ENCODE measurements at places on chromosomes 7 and 10.

- no peak for DNase-seq
Measured at GRCh38 chr10:6385665-6386064, 182.9 kb downstream of the PFKFB3 start.

DNA sequence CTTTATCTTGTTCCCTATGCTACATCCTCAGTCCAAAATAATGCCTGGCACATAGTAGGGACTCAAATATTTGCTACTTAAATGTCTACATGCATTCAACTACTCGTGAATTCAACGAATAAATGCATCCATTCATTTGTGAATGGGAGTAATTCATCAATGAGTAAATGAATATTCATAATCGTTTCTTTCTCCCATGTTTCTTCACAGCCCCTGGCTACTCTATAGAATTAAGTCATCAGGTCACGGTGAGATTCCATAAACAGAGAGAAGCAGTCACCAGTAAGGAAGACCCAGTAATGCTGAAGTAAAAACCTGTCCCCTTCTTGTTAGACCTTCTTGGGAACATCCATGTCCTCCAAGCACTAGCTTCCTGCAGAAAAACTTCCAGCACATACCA, 48.4 kb downstream of the ATE1 start:
- DNase-seq, result no peak

DNA sequence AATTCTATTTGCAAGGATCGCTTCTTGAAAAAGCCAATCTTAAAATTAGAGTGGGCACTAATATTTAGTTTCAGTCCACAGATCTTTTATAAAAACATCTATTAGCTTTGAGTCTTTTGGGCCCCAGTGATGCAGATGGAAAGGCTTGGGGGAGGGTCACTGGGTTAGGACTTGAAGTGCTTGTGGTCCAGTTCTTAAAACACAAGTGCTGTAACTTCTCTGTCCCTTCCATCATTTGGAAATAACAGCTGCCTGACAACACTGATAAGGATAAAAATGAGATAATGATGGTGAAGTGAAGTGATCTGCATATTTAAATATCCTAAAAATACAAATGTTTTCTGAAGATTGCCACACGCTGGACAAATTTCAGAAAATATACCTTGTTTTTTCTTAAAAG, 37.1 kb upstream of the ZRANB1 start:
- no peak for DNase-seq

GRCh38 chr10:131129544-131129943, 182.0 kb downstream of the TCERG1L start:
- DNase-seq, result no peak

DNA sequence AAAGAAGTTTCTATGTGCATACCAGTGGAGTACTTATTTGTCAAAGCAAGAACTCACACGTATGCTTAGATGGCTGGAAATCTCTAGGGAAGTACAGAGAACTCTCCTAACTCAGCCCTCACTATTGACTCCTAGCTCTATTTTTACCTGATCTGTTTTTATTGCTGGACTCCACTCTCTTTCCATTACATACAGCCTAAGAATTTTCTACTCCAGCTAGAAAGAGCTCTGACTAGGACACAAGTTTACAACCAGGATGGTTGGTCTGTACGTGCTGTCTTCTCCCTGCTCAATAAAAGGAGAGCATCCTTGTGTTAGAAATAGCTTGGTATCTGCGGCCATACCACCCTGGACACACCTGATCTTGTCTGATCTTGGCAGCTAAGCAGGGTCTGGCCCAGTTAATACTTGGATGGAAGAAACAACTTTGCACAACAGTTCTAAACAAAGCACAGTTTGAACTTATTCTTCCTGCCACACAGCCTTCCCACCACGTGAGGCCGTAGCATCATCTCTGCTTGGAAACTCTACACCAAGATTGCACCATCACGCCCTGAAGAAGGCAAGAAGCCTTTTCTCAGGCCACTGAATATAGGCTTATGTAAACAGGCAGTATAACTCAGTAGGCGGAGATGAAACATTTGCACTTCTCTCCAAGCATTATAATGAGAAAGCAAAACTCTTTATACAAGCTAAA, 50.7 kb downstream of the KCNMA1 start:
- DNase-seq, result no peak

DNA sequence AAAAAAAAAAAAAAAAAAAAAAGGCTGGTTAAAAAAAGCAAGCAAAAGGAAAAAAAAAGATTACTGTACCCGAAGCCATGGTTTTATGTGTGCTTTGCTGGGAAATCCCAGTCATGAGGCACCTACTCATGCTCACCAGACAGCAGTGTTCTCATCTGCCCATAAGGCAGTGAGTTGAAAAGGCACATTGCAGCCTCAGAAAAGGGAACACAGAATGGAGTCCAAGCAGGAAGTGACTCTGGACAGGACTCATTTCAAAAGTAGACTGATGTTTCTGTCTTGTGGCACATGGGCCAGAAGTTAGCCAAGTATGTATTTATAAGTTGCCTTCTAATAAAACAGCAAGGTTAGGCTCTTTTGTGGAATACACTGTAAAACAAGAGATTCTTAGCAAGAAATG, 40.2 kb downstream of the PDSS1 start:
- DNase-seq, result no peak

DNA sequence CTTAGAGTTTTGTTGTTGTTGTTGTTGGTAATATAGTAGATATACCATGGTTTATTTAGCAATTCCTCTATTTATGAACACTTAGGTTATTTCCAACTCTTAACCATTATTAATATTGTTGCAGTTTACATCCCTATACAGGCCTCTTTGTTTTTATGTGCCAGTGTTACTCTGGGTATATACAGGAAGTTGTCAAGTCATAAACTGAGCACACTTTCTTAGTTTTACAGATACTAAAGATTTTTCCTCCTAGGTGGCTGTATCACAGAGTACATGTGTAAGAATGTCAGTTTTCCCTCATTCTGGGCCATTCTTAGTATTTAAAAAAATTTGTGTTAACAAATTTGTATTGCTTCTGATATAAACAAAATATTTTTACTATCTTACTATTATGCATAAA, 128.4 kb downstream of the ARL4A start:
- DNase-seq, result no peak

- DNase-seq, result peak; percentile 54
Measured at GRCh38 chr7:27242555-27243339, at the start of gene EVX1. TSS of gene EVX1 (plus strand) at chr7:27242802. CDS start at chr7:27243031, 229 bp downstream.

DNA sequence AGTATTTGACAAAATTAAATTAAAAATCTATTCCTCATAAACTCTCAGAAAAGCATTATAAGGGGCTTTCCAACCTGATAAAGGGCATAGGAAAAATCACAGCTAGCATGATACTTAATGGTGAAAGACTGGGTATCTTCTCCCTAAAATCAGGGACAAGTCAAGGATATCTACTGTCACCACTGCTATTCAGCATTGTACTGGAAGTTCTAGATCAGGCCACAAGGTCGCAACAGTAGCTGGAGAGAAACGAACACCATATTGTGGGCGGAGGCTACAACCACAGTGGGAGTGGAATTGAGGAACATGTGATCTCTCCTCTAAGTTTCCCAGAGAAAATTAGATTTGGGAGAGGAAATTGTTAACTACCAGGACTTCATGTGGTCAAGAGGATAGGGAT, 70.0 kb upstream of the NAMPT start:
- DNase-seq, result no peak

DNA sequence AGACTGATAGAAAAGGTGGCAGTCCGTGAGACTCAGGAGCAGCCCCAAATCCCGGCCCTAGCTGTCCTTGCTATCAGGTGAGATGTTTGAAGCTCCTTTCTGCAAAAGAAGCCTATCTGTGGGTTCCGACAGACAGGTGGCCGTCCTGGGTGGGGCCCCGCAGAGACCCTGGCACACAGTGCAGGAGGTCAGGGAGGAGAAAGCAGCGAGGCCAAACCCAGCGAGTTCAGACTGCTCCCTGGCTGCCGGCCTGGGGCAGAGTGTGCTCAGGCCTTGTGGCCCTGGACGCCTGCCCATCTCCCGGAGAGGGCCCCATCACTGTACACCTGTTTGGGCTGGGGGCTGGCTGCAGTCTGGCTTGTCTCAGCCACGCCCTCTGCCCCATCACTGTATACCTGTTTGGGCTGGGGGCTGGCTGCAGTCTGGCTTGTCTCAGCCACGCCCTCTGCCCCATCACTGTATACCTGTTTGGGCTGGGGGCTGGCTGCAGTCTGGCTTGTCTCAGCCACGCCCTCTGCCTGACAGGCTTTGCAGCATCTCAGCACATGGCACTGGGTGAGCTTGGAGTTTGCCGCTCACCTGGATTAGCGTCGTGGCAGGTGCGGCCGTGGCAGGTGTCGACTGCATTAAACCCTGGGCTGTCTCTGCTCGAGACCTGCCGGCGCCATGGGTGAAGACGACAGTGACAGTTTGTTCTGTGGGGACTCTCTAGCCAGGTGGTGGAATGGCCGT, 11.8 kb upstream of the PRKAR1B start:
- no peak for DNase-seq

DNA sequence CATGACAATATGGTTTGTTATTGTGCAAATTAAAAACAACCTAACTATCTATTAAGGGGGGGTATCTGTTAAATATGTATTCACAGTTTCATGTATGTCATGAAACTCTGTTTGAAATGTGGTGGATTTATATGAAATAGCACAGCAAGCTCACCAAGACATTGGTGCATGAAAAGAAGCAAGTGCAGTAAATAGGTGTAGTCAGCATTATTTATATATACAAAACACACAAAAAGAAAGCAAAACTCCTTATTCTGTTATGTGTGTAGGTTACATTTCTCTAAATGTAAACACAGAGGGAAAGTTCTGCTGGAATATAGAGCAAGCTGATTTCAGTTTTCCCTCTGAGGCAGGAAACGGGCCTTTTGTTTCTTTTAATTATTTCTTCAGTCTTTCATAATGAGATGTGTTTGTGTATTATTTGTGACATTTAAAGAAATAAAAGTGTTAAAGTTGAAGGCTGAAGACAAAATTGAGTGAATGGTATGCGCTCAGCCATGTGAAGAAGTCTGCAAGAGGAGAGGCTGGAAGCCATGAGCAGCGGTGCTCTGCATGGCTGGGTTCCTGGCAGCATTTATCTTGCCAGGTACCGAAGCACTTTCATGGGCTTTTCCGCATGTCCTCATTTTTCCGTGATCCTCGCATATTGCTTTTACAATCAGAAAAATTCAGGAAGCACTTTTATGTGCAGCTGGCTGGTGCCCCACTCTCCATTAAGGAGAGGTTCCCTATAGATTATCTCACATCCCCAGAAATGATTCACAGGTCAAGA, 38.5 kb downstream of the GRID1 start:
- DNase-seq, result no peak

- DNase-seq, result no peak
Measured at GRCh38 chr7:4189131-4189570, 492.9 kb upstream of the FOXK1 start.

DNA sequence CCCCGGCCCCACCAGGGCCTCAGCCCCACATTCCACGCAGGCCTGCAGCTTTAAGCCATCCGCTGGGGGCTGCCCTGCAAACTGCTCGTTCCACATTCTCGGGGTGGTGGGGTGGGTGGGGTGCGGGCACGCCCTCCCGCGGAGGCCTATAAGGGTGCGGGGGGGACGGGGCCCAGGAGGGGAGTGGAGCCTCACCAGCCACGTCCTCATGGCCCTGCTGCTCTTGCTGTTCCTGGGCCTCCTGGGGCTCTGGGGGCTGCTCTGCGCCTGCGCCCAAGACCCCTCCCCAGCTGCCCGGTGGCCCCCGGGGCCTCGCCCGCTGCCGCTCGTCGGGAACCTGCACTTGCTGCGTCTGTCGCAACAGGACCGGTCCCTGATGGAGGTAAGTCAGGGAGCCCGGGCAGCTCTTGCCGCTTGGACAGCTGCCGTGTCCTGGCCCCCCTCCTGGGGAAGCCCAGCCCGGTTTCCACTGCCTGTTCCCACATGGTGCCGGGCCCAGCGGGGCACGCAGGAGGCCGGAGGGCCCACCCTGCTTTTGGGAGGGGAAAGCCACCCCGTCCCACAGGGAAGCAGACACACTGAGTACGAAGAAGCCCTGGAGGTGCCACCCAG, at the start of gene CYP2W1:
Gene CYP2W1 (plus strand): TSS at position 178 of the 612 bp plus-strand sequence. CDS start 31 bp downstream, at position 209.
- no peak for DNase-seq

DNA sequence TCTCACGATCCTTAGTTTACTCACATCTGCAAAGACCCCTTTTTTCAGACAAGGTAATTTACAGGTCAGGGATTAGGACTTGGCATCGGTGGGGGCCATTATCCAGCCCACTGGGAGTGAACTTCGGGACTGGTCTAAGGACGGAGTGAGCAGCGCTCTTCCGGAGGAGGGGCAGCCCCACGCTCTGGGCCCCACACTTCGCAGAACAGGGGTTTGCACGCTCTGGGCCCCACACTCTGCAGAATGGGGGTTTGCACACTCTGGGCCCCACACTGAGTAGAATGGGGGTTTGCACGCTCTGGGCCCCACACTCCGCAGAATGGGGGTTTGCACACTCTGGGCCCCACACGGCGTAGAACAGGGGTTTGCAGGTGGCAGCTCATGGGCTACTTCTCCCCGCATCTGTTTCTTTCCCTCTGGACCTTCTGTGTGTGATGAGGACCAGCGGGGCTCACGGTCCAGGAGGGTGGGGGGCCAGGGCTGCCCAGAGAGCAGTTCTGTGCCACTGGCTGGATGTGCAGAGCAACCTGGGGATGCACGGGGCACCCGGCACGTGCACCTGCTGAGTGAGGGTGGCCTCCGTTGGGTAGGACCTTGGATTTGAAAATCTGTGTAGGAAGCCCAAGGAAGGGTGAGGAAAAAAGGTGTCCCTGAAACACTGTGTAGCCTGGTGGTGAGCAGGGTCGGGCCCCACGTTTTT, 134.8 kb downstream of the WDR37 start:
- DNase-seq, result no peak

- peak; percentile 4 for DNase-seq
Measured at GRCh38 chr10:70858759-70859158, 29.6 kb downstream of the PCBD1 start.

DNA sequence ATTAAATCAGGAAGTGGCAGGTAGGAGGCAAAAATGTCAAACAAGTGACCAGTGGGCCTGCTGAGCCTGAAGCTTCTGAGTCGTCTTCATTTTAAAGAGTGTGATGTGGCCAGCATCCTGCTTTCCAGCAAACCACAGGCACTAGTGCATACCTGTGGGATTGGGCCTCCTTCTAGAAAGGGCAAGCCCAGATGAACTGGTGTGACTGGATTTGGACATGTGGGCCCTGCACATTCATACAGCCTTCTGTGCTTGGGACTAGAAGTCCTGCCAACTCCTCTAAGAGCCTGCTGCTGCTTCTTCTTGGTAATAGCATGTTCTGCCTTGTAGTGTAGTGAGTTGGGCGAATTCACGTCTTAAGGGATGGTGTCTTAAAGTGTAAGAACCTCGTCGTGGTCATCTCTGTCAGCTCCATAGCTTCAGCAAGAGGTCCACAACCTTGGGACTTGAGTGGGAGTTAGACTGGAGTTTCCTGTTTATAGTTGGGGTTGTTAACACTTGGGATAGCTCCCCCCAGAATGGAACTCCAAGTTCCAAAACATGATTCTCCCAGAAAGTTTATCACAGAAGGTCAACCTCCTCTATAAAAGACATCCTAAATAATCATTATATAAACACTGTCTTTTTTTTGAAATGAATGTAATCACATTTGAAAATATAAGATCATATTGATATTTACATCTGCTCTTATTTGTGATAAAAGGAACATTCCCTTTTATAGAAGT, 11.2 kb downstream of the BMPER start:
- no peak for DNase-seq

- no peak for DNase-seq
Measured at GRCh38 chr7:143878884-143879283, 23.1 kb downstream of the TCAF1 start.
